ENCODE measurements at places on chromosomes 1 and 21. TPM values are rescaled to one million over a fixed set of nuclear protein-coding genes. Genes with fewer than 3 reads are reported as not detected.

GRCh38 chr1:4660917-4661594 is 6.6 kb downstream of the AJAP1 start:
- no peak for DNase-seq

GRCh38 chr1:89953131-89953626 is 41.7 kb upstream of the ZNF326 start:
- no peak for DNase-seq

ACOT11 gene
- 10.3 TPM for total RNA-seq

DNA sequence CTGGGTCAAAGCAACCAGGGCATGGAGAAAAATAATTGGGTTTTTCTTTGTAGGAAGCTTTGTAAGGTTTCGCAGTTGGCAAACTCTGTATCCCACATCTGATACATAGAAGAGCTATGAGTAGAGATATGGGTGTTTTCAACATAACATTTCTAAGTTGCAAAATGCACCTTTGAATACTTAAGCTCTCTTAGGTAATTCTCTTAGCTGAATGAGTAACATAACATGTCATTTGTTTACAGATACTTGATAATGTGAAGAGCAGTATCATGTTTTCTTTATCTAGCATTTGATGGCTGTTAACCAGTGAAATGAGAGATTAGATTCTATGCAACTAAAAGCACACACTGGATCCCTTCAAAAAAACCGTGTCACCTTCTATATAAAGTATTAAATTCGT is 21.6 kb downstream of the RAVER2 start:
- DNase-seq = no peak

GPR52 gene
- total RNA-seq = 1.7 TPM

GRCh38 chr1:14366091-14367018 is 232.1 kb upstream of the KAZN start:
- DNase-seq = no peak

GRCh38 chr1:20266141-20266540 is 24.5 kb upstream of the VWA5B1 start:
- DNase-seq = no peak

- no peak for DNase-seq
Observed at GRCh38 chr1:223751696-223752095, 39.4 kb downstream of the CAPN2 start.

- no peak for DNase-seq
Observed at GRCh38 chr21:21241391-21241790, 243.2 kb downstream of the NCAM2 start.

GRCh38 chr1:3195480-3195815 is 126.4 kb downstream of the PRDM16 start:
- DNase-seq = no peak
